Immature natural killer cell (primary cell): ENCODE measurements at places on chromosomes 12 and 14. TPM values are rescaled to one million over a fixed set of nuclear protein-coding genes. Genes with fewer than 3 reads are reported as not detected.

The SLC4A8 gene
- 1.2 TPM for polyA plus RNA-seq

The CMKLR1 gene
- 49.6 TPM for polyA plus RNA-seq

The BAZ1A gene
- polyA plus RNA-seq: 8.3 TPM

The ADAM21 gene
- 0.30 TPM for polyA plus RNA-seq

The ZFHX2 gene
- not detected for polyA plus RNA-seq

The MANSC4 gene
- polyA plus RNA-seq: not detected

The PCED1B gene
- 3.2 TPM for polyA plus RNA-seq

The DPPA3 gene
- polyA plus RNA-seq: not detected

The TAS2R42 gene
- polyA plus RNA-seq: not detected

The NPFF gene
- polyA plus RNA-seq: not detected

- DNase-seq: no peak
Observed at GRCh38 chr12:84315926-84316325, 596.7 kb downstream of the SLC6A15 start.

GRCh38 chr14:21219120-21219519 is 50.1 kb downstream of the HNRNPC start:
- DNase-seq: no peak

- peak; percentile 59 for DNase-seq
Observed at GRCh38 chr12:93502802-93503623, 35.7 kb downstream of the MRPL42 start.

GRCh38 chr12:105278043-105278697 is 42.2 kb upstream of the APPL2 start:
- no peak for DNase-seq

- no peak for DNase-seq
Observed at GRCh38 chr12:43282106-43282505, 269.9 kb downstream of the ADAMTS20 start.

DNA sequence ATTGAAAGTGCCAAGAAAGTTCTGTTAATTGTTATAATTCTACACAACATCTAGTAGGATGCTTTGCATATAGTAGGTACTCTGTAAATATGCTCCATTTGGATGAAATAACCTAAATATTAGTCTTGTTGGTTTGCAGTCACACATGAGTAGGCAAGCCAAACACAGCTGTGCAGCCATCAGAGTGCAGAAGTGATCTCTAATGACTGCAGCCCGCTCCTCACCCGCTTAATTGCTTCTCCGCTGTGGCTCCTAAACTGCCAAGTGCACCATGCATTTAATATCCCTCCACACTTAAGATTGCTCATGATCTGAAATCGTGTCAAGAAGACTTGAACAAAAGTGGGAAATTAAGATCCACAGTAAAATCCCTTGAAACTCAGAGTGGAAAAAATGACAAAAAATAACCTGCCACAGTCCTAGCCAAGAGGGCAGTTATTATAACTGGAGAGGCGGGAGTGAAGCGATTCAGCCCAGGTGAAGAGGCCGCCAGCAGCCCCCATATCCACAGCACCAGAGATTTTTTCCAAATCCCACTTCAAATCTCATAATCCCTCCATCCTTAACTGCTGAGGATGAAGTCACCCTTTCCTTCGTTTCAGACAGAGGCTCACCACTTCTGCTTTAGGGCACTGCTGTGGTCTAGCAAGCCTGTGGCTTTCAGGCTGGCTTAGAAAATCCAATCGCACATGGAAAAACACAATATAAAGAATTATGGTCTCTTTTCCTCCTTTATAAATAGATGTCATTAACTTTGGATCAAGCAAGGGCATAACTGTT is 69.5 kb downstream of the TMEM30B start:
- no peak for DNase-seq

DNA sequence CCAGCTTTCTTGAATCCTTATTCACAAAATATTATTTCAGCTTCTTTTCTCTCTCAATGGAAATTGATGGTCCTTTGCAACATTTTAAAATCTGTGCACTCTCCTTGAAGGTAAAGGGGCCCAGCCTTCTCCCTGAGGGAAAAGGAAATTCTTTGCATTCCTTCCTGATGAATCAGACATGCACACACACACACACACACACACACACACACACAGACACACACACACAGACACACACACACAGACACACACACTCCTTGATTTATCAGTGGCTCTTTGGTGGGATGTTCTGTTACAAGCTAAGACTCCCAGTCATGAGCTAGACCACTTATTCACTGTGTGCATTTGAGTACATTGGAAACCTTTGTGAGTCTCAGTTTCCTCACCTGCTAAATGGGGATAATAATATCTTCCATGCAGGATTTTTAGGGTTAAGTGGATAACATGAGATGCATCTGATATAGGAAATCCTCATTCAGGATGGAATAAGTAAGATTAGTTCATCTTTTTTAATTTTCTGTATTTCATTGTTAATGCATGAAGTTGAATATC is 45.1 kb upstream of the HMGA2 start:
- DNase-seq: no peak

GRCh38 chr12:48882315-48882687 is 16.6 kb upstream of the RND1 start:
- no peak for DNase-seq

GRCh38 chr12:79451365-79451764 is 239.4 kb downstream of the PAWR start:
- DNase-seq: no peak

DNA sequence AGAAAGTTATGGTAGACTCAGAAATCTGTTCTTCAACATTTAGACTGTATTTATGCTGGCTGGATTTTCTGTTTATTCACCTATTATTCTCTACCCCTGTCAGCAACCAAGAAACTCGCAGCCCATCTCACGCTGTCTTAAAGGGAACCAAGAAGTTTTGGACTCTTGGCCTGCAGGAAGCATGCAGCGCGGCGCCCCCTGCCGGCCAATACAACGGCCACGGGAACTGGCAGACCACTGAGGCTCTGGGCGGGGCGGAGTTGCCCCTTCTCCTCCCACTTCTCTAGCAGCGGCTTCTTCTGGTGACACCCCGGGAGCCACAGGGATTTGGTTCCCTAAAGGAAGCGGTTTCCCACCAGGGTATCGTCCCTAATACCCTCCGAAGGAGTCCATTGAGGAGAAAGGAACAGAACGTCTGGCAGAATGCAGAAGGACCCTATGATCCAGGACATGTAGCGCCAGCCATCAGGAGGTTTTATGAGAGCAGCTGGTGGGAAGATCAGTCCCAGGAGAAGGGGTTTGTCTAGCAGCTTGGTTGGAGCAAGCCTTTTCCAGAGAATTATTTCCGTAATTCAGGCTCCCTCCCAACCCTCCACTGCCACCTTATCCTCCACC is 21.0 kb upstream of the RNASE2 start:
- no peak for DNase-seq

DNA sequence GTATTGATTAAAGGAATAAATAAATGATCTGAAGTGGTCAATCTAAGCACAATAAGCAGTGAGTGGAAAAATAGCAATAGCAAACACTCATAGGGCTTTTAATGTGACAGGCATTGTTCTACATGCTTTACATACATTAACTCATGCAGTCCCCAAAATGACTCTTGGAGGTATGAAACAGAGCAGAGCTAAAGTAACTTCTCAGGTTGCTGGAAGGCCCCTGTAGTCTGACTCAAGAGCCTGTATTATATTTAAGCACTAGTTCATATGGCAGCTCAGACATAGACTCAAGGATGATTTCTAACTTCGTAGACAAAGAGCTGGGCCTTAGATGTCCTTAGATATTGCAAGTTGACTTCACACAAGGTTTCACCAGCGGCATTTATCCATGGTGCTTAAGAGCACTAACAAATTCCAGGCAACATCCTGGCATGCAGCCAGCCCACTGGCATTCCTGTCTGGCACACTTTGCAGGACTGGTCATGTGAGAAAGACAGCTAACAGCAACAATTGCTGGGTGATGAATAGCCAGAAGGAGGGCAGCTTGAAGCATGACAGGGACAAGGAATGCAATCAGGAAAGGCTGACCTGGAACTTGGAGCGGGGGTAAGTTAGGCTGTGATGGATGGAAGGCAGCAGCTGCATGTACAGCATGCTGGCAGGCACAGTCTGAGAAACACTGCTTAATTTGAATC is 22.9 kb upstream of the KTN1 start:
- no peak for DNase-seq

DNA sequence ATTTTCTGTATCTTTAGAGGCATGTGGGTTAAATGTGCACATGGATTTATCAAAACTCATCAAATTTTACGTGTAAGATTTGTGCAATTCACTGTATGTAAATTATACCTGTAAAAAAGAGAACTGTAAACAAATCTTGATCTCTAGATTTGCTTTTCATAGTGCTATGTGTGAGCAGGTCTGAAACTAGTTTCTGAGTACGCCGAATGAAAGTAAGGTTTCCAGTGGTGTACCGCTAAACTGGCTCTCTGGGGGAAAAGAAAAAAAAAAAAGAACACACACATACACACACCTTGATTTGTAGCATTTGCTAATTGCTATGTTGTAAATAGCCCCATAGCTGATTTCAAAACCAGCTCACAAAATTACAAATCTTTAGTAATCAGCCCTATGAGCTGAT is 8.6 kb upstream of the SLC41A2 start:
- no peak for DNase-seq

GRCh38 chr12:39619316-39619659 is 315 bp downstream of the ABCD2 start:
- DNase-seq: no peak

- DNase-seq: no peak
Observed at GRCh38 chr14:95408731-95409476, 89.2 kb upstream of the CLMN start.

DNA sequence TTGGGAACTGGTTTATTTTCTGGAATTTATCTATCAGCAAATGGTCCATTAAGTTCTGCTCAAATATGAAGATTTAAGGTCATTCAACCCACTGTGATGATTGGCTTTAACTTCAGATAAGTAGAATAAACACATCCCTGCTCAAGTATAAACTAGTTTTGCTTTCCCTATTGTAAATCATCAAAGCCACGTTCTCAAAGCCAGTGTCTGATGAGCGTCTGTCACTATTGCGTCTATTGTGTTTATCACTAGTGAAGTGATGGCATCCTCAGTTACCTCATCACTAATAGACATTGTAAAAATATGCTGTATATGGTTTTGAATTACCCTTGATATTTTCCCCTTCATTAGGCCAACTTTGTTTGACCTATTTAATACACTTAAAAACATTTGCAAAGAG is 351.3 kb downstream of the BCAT1 start:
- DNase-seq: no peak

DNA sequence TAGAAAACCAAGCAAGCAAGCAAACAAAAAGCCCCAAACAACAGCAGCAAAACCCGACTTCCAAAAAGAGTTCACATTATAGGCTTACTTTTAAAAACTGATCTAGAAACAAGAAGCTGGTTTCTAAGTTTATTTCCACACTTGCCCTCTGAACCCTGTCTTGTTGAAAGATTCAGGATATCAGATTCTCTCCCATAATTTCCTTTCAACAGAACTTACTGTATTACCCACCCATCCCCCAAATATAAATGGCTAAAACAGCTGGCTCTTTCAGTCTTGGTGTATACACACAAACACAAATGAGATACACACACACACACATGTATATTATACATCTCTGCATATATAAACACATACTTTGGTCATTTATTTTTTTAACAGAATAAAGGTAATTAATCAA is 460.9 kb downstream of the ZFP36L1 start:
- DNase-seq: no peak

- no peak for DNase-seq
Observed at GRCh38 chr12:49971141-49971540, 1.6 kb upstream of the AQP6 start.

- DNase-seq: no peak
Observed at GRCh38 chr14:58947814-58948445, 240.5 kb upstream of the DAAM1 start.

- peak; percentile 36 for DNase-seq
Observed at GRCh38 chr12:49776413-49776812, 35.1 kb downstream of the TMBIM6 start.

GRCh38 chr12:56129942-56130495 is 2.0 kb downstream of the ESYT1 start:
- DNase-seq: no peak

DNA sequence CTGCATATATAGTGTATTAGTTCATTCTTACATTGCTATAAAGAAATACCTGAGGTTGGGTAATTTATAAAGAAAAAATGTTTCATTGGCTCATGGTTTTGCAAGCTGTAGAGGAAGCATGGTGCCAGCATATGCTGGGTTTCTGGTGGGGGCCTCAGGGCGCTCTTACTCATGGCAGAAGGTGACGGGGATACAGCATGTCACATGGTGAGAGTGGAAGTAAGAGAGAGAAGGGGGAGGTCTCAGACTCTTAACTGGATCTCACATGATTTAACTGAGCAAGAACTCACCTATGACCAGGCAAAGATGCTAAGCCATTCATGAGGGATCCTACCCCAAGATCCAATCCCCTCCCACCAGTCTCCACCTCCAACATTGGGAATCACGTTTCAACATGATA is 15.9 kb upstream of the PAWR start:
- no peak for DNase-seq

- DNase-seq: no peak
Observed at GRCh38 chr12:32264961-32265360, 134.4 kb upstream of the FGD4 start.

DNA sequence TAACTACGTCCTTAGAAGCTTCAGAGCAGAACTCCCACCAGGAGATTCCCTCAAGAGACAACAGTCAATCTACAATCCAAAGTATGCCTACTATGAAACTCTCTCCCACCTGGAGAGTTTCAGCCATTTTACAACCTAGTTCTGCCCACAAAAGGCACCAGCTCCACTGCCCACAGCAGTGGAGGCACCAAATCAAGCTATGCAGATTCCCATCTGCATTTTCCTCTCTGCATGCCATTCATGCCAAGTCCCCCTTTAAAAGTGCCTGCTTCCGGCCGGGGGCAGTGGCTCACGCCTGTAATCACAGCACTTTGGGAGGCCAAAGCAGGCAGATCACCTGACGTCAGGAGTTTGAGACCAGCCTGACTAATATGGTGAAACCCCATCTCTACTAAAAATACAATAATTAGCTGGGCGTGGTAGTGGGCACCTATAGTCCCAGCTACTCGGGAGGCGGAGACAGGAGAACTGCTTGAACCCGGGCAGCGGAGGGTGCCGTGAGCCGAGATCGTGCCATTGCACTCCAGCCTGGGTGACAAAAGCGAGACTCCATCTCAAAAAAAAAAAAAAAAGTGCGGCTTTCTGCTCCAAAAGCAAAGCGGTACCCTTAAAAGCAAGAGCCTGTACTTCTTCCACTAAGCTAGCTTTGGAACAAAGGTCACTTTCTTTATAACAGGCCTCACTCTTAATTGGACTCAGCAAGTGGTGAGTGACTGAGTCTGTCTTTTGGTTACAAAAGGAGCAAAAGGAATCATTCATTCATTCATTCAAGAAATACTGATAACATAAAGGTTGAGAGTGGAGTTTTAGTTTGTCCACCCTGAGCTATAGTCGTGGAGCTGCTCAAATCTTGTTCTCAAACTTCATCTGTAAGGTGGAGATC is 10.1 kb upstream of the DLGAP5 start:
- no peak for DNase-seq
